Activated T-helper 9 cell treated with anti-CD3 and anti-CD28 coated beads, Interleukin-2, amount 50 U/mL, for 16 hours (primary cell): ENCODE measurements at places on chromosomes 16 and 17.
A peak's percentile ranks its signal among the peaks of the same experiment; 100 is the strongest.

GRCh38 chr16:28878083-28878926 is at the start of gene ATP2A1:
ATP2A1 (plus strand) TSS chr16:28878488; CDS start chr16:28878672, 184 bp downstream.
- no peak for DNase-seq

DNA sequence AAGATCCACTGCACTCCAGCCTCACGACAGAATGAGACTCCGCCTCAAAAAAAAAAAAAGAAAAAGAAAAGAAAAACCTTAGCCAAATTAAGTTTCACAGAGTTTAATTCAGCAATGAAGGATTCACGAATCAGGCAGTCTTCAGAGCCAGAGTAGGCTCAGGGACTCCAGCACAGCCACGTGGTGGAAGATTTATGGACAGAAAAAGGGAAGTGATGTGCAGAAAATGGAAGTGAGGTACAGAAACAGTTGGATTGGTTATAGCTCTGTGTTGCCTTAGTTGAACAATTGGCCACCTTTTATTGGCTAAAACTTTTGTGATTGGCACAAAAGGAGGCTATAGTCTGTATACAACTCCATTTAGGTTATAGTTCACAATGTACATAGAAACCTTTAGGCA is 256.6 kb downstream of the HS3ST3B1 start:
- DNase-seq, result no peak

- peak; percentile 29 for DNase-seq
Measured at GRCh38 chr16:4506450-4506849, 30.3 kb downstream of the HMOX2 start.

DNA sequence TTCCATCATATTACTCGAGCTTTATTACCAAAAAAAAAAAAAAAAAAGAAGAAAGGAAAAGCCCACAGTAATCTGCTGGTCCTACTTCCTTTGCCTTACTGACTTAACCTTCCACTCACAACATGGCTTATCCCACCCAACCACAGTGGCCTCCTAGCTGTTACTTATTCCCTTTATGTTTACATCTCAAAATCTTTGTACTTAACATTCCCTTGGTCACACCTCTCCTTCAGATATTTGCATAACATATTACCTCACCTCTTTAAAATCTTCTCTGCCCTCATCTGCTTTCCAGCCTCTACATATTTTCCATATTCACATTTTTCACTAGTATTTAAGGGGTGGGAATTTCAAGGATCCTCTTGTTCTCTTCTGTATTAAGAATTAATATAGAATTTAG is 327.0 kb upstream of the TBX2 start:
- no peak for DNase-seq

GRCh38 chr17:44903012-44903685 is 3.9 kb upstream of the EFTUD2 start:
- no peak for DNase-seq

DNA sequence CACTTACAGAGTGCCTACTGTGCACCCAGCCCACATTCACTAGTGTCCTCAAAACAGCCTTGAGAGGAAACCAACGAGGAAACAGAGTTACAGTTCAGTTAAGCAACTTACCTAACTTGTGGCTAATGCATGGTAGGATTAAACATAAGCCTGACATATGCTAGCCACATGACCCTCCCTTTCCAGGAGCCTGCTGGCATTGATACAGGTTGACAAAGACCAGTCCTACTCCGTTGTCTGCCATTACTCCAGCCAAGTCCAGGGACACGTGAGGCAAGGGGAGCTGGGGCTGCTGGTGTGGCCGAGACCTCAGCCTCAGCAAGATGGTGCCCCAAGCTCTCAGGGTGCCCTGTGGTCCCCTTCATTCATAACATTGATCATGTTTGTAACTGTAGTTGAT is 37.9 kb downstream of the SNX20 start:
- DNase-seq, result no peak

- no peak for DNase-seq
Measured at GRCh38 chr17:51455931-51456330, 195.6 kb downstream of the UTP18 start.

- DNase-seq, result no peak
Measured at GRCh38 chr16:51707666-51708065, 556.6 kb upstream of the SALL1 start.

GRCh38 chr17:73639932-73640331 is 4.3 kb downstream of the SDK2 start:
- no peak for DNase-seq

GRCh38 chr16:30351586-30352419 is 3.3 kb downstream of the CD2BP2 start:
- no peak for DNase-seq

DNA sequence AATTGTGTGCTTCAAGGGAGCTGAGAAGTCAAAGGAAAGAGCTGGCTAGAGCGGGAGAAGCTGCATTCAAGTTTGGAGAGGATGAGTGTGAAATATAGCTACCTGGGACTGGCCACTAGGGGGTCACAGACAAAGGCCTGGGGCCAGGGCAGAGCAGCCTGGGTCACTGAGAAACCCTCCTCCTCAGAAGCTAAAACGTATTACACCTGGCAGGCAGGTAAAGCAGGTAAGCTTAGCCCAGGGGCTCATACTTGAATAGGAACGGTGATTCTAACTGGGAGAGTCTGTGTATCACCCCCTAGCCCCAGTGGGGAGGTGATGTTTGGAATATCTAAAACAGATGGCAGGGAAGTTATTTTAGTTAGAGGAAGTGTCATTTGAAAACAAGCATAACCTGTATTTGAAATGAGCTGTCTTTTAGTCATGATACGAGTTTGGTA is 6.8 kb downstream of the KRT37 start:
- DNase-seq, result no peak

- no peak for DNase-seq
Measured at GRCh38 chr17:16273929-16274339, 56.9 kb downstream of the PIGL start.

DNA sequence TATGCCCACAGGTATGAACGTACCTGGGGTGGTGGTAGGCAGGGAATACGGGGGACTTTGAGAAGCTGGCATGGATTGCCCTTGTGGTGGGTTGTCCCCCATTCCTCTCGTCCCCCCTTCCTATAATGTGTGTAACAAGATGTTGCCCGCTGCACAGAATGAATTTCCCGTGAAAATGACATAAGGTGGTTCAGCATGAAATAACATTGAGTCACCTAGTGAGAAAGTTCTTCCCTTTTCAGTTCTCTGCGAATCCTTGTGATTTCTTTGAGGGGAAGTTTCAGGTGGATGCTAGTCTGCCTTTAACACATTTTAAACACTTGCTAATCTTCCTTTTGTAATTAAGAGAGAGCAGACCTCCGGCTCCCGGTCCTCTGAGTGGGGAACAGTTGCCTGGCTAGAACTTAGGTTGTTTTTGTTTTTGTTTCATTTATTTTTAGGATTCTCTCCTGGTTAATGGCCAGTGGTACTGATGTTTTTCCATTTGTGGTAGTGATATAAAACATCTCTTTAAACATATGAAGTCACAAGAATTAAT is 58.9 kb downstream of the RAP1GAP2 start:
- no peak for DNase-seq

GRCh38 chr17:40454613-40454995 is 11.4 kb downstream of the IGFBP4 start:
- DNase-seq, result no peak

GRCh38 chr17:67594115-67594880 is 123.4 kb upstream of the NOL11 start:
- DNase-seq, result no peak

DNA sequence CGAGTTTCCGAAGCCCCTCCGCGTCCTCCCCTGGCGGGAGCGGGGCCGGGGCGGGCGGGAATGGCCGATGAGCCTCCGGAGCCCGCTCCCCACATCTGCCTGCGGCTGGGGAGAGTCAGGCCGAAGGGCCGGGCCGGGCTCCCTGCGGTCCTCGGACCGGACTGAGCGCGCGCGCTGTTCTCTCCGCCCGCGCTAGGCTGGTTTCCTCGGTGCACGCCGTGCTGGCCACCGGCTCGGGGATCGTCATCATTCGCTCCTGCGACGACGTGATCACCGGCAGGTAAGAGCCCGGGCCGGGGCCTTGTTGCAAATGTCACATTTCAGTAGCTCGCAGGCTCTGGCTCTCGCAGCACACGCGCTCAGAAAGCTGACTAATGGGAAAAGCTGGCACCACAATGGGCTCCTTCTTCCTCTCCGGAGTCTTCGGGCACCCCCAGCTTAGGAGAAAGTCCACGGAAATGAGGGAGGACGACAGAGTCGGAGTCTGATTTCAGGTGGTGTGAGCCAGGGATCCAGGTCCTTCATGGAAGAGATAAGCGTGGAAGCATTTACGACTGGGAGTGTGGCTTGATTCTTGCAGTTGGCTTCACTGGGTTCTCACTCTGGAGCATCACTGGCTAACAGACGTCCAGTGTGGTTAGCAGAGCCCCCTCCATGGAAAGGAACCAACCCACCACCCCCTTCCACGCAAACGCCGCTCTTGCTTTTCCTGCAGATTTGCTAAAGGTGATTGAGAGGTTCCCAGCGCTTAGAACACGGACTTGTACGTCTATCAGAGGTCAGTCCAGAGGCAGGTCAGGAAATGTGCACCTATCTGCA is 715 bp downstream of the TLCD3A start:
- DNase-seq, result peak; percentile 9

DNA sequence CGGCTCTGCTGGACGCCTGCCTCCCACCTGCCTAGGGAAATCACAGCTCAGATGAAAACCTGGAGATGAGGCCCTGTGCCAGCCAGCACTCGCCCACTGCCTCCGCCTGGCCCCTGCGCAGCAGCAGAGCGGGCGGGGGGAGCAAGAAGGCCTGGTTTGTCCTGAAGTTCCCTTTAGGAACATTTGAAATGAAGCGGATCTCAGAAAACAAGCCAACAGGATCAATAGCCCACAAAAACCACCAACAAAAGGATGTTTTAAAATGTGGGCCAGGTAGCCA is 48.0 kb downstream of the RBFOX3 start:
- DNase-seq, result no peak

DNA sequence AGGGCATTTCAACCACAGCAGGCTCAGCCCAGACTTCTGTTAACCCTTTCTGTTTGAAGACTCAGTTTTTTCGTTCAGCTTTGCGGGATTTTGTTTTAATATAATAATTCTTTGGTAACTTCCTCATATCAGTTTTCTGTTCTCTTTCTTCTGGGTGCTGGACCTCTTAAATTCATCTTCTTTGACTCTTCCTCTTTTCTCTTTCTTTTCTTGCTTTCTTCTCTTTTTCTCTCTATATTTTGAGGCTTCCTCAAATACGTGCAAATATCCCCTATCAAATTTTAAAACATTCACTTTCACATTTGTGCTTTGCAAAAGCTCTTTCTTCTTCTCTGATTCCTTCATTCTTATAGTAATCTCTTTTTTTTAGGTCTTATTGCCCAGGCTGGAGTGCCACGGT is 136.3 kb downstream of the HS3ST3B1 start:
- DNase-seq, result no peak

DNA sequence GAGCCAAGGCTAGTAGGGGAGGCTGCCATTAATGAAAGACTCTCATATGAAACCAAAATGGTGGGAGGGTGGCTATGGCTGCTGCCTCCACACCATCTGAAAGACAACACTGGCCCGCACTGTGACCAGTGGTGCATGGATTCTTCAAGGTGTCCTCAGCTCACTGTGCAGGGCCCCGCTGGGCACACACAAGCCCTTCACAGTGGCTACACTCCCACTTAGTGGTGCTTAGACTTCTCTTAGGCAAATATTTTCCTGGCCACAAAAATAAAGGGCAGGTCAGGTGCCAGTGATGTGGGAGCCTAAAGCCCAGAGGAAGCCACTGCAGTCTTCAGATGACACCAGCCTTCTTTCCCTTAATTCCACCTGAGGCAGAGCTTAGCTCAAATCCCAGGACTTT is 38.1 kb upstream of the IRX3 start:
- no peak for DNase-seq

DNA sequence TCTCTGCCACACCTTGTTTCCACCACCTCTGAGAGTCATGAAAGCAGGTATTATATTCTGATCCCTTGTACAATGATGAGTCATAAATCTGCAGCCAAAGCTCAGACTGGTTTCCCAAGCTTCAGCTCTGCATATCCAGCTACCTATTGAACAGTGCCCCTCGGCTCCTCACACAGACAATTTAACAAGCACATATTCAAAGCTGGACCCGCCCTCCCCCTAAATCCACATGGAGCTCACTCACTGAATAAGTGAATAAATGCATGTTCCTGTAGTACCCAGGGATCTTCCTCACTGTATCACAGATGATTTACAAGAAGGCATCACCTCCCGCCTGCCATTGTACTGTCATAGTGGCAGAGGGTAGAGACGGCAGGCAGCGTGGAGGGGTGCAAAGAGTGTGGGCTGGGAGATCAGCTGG is 516.4 kb downstream of the GRIN2A start:
- no peak for DNase-seq

- DNase-seq, result no peak
Measured at GRCh38 chr16:31201582-31202413, 762 bp downstream of the PYCARD start.

- DNase-seq, result no peak
Measured at GRCh38 chr17:4506892-4507291, 8.2 kb downstream of the SPNS2 start.

DNA sequence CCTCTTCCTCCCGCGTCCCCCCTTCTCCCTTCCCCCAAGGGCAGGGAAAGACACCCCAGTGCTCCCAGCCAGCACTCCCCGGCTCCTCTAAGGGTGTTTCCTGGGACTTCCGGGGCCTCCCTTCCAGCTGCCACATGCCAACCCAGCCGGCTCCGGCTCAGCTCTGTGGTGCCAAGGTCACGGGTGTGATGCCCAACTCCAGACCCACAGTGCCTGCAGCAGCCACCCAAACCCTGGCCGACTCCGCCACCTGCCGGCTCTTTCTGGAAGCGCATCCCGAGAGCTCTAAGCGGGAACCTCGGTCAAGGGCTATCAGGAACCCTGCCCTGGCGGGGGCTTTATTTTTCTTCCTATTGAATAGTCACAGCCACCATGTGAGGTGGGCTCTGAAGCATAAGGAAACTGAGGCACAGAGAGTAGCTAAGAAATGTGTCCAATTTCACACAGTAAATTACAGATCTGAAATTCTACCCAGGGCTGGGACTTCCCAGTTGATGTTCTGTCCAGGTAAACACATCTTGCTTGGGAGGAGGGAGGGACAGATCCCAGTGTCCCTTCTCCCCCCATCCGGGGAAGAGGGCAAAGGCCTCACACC is 3.3 kb upstream of the PPP1R1B start:
- peak; percentile 76 for DNase-seq

GRCh38 chr17:40018211-40019121 is 3.2 kb downstream of the CSF3 start:
- DNase-seq, result no peak

DNA sequence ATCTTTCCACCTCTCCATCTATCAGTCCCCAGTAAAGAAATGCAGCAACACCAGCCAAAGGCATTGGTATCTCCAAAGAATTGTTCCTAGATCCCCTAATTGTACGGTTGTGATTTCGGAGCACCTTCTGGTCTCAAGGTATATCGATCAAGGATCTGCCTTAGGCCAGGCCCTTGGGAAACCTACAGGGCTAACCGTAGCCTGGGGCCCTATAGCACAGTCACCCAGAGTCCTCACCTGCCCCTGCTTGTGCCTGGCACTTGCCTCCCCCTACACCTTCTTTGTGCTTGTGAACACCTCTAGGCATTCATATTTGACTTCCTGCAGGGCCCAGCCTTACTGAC is 16.8 kb upstream of the AURKB start:
- no peak for DNase-seq

DNA sequence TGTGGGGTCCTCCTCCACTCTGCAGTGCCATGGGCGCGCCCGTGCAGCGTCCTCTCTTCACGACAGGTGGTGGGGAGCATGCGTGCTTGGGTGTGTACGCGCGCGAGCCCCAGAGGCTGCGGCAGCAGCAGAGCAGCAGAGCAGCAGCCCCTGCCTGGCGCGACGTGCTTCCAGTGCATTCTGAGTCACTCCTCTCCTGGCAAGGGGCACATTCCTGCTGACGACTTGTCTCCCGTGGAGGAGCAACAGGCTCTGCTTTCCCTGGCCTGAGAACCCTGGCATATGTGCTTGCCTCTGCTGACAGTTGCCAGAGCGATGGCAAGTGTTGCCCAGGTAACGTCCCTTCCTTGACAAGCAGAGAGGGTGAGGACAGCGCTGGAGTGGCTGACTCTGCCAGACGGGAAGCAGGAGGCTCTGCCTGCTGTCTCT is 133.8 kb upstream of the PLCG2 start:
- DNase-seq, result no peak
